ENCODE measurements at places on chromosomes 4 and X. TPM values are rescaled to one million over a fixed set of nuclear protein-coding genes. Genes with fewer than 3 reads are reported as not detected.
A peak's percentile ranks its signal among the peaks of the same experiment; 100 is the strongest.

GRCh38 chrX:15946783-15947580, 92.4 kb upstream of the AP1S2 start:
- no peak for DNase-seq

DNA sequence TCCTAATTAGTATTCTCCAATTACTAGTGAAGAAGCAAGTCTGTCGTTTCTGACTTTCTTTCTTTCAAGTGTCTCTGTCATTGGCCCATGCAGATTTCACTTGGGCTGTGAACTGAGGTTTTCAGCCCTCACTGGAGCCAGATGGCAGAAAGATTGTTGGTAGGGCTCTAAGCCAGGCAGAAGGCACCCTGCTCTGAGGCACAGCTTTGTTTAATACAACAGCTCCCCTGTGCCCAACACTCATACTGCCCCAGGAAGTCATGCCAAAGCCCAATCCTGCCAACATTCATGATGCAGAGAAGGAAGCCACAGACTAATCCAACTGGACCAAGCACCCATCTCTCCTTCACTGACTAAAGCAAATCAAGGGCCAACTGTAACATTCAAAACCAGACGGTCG, 117.1 kb upstream of the FRG1 start:
- DNase-seq = no peak

Gene HERC5
- total RNA-seq = 3.9 TPM

Gene SPARCL1
- 294 TPM for total RNA-seq

- DNase-seq = no peak
These were observed 61.8 kb downstream of the NEIL3 start for GRCh38 chr4:177371461-177371860.

DNA sequence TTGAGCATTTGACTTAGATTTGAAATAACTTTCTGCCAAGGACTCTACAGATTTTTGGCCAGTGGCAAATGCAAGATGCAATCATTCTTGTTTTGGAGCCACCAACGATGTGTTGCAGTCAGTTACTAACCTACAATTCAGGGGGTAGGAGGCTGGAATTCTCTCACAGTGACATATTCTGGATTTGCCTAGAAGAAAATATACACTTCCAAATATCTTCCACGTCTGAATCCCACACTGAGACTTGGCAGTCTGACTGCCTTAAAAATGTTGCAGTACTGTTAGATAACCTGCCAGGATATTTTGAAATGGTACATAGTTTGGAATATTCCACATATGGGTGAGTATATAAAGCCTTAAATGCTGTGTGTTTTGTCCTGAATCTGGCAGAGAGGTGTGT, 27.6 kb upstream of the AGTR2 start:
- no peak for DNase-seq

Gene QRFPR
- not detected for total RNA-seq

DNA sequence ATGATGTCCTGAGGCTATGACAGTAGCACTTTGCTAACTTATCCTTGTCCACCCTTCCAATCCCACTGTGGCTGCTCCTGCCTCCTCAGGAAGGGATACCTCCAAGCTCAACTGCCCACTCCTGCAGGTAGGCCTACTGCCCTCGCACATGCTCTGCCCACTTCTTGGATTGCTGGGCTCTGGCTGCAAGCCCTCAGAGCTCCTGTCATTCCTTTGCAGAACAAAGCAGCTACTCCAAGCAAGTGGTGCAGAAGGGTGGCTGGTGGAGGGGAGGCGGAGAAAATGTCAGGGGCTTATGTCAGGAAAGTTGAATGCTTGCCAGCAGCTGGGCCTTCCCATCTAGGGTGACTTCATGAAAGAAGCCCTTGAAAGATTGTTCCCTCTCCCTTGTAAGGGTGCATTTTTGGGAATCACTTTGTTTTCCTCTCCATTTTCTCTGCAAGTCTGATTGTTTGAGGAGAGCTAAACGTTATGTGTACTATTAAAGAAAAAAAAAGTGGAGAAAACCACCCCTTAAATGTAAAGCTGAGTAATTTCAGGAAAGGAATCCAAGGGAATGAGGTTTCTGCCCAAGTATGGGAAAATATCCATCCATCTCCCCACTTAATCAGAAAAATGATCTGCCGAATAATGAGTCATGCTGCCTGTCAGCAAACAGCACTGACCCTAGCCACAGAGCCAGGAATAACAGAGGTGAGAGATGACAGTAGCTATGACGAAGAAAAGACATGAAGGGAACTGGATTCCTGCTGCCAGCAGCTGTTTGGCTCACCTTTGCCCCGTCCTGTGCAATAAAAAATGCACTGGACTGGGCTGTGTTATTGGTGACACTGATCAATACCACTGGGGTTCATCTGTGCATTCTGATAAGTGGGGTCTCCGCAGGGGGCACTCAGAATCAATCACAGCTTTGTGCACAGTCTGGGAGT, 102.0 kb downstream of the RTL5 start:
- DNase-seq = peak; percentile 75

- DNase-seq = no peak
These were observed 64.4 kb downstream of the ASMT start for GRCh38 chrX:1679238-1679637.

- DNase-seq = no peak
These were observed 1290.1 kb downstream of the PCDH7 start for GRCh38 chr4:32010221-32010620.

- DNase-seq = peak; percentile 7
These were observed 17.8 kb downstream of the PSAPL1 start for GRCh38 chr4:7416745-7417432.

GRCh38 chr4:69888336-69888735, 28.4 kb upstream of the SULT1E1 start:
- DNase-seq = no peak

GRCh38 chr4:124065422-124065821, 647.1 kb downstream of the ANKRD50 start:
- DNase-seq = no peak

- DNase-seq = no peak
These were observed 39.2 kb downstream of the BBS12 start for GRCh38 chr4:122771724-122772123.

DNA sequence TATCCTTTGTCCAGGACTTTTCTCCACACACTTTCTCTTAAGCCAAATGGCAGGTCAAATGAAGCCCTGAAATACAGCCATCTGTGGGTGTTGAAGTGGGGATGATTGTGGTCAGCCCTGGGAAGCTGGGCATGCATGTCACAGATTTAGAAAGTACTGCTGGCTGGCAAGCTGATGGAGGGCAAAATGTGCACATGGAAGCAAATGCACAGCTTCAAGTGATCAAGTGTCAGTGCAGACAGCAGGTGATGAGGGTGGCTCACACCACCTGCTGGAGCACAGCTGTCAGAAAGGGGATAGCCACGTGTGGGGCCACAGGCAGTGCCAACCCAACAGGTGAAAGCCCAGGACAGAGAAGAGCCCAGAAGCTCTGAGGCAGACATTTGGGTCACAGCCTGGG, 40.3 kb upstream of the ATXN3L start:
- DNase-seq = no peak

Data from lung (tissue), 17 donors.